Stimulated activated CD8-positive, alpha-beta memory T cell treated with anti-CD3 and anti-CD28 coated beads, Interleukin-7, amount 100 ng/mL, for 1 hour (primary cell): ENCODE measurements at places on chromosomes 7 and 10.

DNA sequence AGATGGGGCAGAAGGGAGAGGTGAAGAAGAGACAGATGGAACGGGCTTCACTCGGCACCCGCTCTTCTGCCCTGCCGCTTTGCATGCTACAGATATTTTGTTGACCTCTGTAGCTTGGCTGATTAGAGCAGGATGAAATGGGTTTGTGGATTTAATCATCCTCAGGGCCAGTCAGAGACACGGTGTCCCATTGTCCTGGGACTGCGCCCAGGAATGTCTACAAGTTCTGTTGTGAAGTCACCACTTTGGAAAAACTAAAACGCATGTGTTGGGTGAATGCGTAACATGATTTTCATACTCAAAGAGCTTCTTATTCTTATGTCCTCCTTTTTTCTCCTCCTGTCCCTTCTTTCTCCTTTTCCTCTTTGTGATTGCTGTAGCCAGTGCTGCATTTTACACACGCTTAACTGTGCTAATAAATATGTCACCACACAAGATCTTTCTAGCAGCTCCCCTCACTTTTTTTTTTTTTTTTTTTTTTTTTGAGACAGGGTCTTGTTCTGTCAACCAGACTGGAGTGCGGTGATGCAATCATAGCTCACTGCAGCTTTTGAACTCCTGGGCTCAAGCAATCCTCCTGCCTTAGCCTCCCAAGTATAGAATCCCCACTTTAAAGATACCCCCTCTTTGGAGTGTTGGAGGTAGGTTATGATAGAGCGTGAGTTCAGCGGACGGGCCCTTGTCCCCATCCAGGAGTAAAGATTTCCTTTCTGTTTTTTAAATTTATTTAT lies 3.4 kb downstream of the CPA4 start:
- DNase-seq: no peak

DNA sequence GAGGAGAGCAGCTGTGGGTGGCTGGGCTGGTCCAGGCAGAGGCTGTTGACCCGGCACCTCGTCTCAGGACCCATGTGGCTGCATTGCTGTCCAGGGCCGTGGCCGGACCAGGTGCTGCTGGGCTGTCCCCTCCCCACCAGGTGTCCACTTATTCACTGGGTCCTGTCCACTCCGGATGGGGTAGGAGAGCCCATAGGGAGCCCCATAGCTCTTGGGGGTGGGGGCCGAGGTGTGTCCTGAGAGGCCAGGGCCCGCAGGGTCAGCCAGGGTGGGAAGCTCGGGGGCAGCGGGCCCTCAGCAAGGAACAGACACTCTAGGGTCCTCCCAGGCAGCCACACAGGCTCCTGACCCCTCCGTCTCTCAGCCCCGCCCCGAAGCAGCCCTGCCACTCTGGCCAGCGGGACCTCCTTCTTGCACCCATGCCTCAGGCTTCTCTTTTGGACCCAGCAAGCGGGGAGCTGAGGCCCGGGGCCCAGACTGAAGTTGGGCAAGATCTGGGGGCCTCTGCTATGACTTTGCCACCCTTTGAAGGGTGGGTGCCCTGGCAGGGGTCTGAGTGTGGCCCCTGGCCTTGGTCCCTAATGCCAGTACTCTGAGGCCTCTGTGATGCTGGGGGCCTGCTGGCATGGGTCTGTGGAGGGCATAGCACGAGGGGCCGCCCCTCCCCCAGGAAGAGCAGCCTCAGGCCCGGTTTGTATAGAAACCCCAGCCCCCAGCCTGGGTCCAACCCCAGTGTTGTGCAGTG lies 86.4 kb downstream of the NKX6-2 start:
- DNase-seq: no peak

GRCh38 chr10:126459878-126460481 lies 71.7 kb upstream of the ADAM12 start:
- DNase-seq: no peak

GRCh38 chr7:69847921-69848612 lies 249.8 kb downstream of the AUTS2 start:
- no peak for DNase-seq

DNA sequence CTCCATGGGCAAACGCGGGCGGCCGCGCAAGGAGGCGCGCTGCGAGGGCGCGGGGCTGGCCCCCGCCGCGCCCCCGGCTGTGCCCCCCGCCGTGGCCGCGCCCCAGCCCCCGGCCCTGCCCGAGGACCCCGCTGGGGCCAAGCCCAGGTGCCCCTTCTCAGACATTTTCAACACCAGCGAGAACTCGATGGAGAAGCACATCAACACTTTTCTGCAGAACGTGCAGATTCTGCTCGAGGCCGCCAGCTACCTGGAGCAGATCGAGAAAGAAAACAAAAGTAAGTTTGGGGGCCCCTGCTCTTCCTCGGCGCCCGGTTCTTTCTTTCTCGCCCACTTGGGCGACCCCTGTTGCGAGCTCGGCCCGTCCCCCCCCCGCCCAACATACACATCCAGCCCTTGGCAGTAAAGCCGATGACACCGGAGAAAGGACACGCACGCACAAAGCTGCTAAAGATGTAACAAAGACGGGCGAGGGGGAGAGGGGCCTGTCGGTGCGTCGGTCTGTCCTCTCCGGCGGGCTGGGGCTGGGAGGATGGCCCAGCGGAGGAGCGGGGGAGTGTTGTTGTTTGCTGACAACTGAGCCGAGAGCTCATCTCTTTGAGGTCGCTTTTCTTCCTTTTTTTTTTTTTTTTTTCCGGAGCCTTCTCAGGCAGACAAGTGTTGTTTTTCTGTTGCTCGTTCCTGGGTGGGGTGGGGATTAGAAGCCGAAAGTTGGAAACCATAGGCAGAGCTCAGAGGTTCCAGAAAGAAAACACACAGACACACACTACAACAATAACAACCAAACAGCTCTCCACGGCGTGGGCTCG lies 604 bp downstream of the MXI1 start:
- no peak for DNase-seq

DNA sequence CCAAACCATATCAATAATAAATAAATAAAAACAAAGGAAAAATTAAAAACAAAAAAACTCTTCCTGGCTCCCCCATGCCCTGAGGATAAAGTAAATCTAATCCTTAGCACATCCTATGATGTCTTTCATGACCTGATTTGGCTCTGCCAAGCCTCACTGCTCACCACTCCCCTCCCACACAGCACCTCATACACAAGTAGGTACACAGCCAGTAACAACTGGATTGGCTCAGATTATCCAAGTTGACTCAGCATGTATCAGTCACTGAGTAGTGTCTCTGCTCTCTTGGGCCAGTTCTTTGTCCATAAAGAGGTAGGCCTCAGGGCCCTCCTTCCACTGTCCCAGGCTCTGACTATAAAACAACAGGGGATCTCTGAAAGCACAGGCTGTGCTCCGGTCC lies 99.6 kb downstream of the STRA8 start:
- DNase-seq: no peak

DNA sequence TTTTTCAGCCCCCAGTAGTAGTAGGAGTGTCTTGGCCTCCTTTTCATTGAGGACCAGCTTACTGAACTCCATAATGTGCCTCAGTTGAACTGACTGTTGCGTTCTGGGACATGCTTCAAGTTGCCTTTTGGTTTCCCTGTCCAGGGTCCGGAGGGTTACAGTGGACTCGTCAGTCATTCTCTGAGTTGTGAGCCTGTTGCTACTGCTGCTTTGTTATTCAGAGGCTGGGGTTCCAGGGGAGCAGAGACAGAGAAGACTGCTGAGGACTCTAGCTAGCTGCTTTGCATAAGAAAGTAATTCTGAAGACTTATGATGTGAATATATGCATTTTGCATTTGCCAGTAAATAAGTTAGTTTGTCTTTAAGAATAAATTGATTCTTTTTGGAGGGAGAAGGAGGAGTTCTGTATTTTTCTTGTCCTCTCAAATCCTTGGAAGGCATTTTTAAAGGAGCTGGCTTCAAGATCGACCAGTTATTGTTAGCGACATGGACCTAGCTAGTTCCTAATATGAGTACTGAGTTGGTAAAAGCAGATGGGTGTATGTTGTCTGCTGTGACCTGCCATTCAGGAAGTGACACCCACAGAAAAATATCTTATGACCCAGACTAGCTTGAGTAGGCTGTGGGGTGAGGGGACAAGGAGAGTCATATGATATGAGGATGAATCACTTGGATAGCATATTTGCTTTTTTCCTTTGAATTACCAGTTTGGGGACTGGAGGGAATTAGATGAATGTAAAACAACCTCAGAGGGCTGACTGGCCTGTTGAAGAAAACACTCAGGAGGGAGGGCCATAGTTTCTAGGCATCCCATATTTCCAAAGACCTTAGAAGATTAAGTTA lies 8.3 kb downstream of the PI4K2A start:
- DNase-seq: no peak

DNA sequence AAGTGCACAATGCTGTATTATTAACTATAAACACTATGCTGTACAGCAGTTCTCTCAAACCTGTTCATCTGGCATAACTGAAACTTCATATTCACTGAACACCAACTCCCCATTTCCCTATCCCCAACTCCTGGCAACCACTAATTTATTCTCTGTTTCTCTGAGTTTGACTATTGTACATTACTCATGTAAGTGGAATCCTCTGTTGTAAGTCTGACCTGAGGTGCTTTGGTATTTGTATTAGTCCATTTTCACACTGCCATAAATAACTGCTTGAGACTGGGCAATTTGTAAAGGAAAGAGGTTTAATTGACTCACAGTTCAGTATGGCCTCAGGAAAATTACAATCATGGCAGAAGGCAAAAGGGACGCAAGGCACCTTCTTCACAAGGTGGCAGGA lies 266.3 kb downstream of the PPP1R3A start:
- no peak for DNase-seq

DNA sequence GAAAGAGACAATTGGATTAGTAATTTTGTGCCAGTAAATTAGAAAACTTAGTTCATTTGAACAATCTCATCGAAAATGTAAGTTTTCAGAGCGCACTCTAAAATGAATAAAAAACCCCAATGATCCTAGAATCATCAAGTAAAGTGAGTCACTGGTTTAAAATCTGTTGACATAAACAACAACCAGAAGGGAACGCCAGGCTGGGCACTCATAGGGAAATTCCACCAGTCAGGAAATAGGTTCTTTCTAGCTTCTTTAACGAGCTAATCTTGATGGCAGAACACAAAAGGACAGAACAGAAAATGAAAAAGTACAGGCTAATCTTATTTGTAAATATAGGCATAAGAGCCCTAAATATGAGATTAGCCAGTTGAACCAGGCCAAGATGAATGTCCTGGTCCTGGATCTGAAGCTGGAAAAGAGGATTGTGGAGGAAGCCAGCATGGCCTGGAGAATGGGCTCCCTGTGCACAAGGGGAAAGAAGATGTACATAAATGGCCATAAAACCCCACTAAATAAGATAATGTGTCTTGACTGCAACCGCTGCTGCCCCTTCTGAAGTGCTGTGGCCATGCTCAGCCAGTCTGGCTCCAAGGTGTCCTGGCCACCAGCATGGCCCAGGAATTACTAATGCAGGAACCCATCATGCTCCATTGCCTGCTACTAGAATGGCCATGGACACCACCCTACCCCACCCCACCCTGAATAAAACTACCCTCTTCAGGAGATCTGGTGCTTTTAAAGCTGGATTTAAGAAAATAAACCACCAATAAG lies 114.0 kb downstream of the WDFY4 start:
- DNase-seq: no peak

DNA sequence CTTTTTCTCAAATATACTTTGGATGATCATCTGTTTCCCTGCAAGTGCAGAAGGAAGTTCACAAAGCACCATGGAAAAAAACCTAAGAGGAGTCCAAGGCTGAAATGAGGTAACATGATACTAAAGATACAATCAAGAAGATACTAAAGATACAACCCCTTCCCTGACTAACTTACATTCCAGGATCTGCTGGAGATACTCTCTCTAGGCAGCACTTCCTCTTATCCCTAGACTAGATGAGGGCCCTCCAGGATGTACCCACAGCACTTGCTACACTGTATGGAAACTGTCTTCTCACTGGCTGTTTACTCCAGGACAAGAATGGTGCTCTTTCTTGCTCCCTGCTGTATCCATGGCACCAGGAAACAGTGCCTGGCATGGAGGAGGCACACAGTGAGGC lies 116.4 kb upstream of the NFE2L3 start:
- no peak for DNase-seq

DNA sequence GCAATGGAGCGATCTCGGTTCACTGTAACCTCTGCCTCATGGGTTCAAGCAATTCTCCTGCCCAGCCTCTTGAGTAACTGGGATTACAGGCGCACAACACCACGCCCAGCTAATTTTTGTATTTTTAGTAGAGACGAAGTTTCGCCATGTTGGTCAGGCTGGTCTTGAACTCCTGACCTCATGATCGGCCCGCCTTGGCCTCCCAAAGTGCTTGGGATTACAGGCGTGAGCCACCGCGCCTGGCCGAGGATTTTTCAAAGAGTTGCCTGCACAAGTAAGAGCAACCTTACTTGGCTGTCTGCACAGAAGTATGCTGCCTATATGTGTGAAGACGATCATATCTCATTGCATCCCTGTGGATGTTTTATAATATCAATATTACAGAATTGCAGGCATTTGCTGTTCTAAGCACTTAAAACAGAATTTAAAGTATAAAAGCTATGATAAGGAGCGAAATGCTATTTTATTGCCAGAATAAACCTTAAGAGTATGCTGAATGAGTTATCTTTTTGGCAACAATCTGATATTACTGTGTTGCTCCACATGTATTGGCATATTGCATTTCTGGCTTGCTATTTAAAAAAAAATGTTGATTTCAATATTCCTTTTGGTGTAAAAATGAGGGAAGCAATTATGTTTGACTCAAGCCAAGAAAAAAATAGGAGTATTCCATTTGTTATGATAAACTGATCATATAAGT lies 379.4 kb upstream of the SEMA3D start:
- no peak for DNase-seq

- no peak for DNase-seq
These were observed 26.1 kb downstream of the SVIL start for GRCh38 chr10:29608476-29609301.

- DNase-seq: no peak
These were observed 232.4 kb downstream of the SLC25A13 start for GRCh38 chr7:96089511-96089910.

- DNase-seq: no peak
These were observed 4.9 kb upstream of the SRRM3 start for GRCh38 chr7:76196786-76197185.

GRCh38 chr7:85806321-85806720 lies 619.5 kb upstream of the SEMA3D start:
- DNase-seq: no peak

DNA sequence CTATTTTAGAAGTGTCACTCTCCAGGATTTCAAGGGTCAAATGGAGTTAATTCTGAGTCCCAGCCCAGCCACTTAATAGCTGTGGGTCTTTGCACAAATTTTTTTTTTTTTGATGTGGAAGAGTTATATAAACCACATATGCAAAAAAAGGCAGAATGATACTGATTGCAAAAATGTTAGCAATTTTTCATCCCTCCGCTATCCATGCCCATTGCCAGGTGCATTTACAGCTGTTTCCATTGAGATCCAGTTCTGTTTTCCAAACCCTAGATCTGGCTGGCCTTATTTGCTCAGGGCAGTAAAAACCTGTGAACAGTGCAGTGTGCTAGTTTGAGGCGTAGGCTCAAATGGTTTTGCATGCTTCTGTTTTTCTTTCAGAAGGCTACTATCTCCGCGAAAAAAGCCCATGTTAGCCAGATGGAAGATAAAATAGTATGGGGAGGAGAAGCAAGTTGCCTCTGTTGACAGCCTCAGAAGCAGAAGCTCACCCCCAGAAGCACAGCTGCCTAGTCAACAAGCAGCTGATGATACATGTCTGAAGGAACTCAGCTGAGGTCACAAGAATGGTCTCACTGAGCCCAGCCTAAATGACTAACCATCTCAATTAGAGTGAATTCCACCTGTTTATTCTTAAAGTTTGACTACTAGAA lies 997 bp upstream of the ZNF138 start:
- no peak for DNase-seq

GRCh38 chr7:142554560-142555532 lies 194.4 kb upstream of the PRSS1 start:
- no peak for DNase-seq
